ENCODE measurements at places on chromosomes 12 and 14. TPM values are rescaled to one million over a fixed set of nuclear protein-coding genes. Genes with fewer than 3 reads are reported as not detected.

OLR1 gene
- not detected for total RNA-seq

TAS2R13 gene
- 1.1 TPM for total RNA-seq

SETD1B gene
- 32.6 TPM for total RNA-seq

DNA sequence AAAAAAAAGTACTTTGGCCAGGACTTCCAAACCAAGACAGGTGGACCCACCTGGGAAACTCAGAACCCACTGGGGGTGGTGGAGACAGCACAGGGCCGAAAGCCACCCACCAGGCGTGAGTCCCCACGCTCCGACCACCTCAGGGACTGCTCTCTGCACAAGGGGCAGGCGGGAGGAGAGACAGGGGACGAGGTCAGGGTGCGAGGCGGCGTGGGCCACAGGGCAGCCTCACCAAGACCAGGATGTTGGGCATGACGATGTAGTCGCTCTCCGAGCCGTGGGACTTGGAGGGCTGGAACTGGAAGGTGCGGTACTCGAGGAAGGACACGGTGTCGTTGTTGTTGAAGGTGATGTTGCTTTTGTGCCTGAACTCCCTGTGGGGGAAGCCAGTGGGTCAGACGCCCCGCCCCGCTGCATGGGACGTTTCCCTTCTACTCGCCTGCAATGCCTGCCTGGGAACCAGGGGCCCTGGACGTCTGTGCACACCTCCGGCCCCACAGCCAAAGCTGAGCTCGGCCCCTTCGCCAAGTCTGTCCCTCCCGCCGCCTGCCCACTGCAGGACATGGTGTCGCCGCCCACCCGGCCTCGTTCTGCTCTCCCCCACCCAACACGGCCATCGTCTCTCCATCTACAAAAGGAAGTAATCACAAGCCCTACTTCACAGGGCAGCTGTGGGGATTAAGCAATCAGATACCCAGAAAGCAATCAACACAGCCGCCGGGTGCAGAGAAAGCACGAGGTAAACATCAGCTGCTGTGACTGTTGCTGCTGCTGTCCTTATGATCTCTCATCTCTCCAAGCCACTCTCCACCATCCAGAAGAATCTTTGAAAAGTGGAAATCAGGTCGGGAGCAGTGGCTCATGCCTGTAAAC is 48.7 kb downstream of the SCARB1 start:
- no peak for DNase-seq
- H3K36me3 ChIP-seq, result peaks cover 2% of the 10 kb centered on the region
- no peaks in the 10 kb centered on the region for H3K27me3 ChIP-seq

DNA sequence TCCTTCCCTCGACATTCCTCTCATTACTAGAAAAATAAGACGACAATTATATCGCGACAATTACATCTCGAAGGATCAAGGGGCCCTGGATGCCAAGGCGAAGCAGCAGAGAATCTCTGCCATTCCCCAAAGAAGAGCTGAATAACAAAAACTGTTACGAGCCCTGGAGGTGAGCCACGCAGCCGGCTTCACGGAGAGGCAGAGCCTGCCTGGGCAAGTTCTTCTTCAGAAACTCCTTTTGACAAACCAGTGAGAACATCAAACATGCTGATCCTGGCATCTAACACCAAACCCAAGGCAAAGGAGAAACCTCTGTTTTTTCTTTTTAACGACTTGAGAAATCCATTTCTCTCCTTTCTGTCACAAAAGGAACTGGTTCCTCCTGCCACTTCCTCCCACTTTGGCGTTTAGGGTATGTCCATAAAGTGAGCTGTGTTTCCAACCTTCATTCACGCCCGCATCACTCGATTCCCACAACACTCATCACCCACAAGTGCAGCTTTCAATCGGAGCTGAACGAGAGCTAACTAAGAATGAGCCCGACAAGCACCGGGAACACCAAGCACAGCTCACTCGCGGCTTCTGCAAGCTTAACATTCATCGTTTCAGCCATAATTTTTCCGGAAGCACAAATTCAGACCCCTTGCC is 21.5 kb downstream of the CCDC88C start:
- peaks cover 97% of the 10 kb centered on the region for H3K4me1 ChIP-seq
- H3K36me3 ChIP-seq, result peaks cover 48% of the 10 kb centered on the region
- H3K27me3 ChIP-seq, result no peaks in the 10 kb centered on the region

- no peaks in the 10 kb centered on the region for H3K4me1 ChIP-seq
- no peaks in the 10 kb centered on the region for H3K36me3 ChIP-seq
- H3K4me3 ChIP-seq, result no peak overlapping the region
- no peaks in the 10 kb centered on the region for H3K27me3 ChIP-seq
- DNase-seq, result no peak
These were observed 238.5 kb upstream of the NAV3 start for GRCh38 chr12:77591959-77592743.

DNA sequence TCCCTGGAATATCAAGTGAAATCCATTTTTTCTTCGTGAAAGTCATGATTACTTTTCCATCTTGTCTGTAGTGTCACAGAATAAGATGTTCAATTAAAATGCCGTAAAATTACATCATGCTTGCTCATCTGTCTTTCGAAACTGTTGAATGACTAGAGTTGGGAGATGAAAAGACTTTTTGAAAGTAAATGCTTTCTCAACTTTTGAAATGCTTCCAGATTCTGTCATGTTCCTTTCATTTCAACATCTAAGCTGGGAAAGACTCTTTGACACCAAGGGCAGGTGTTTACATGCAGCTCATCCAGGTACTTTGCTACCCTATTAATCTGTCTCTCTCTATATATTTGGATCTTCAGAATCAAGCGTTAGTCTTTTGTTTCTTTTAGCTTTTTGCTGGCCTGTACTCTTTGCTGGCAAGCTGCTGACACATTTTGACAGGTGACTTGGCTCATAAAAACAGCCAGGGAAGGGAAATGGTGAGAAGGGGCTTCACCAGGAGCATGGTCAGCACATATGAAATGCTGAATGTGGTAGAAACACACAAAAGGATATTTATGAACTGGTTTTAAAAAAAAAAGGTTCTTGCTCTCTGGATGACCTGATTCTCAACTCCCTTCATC is 77.0 kb upstream of the METAP2 start:
- peaks cover 9% of the 10 kb centered on the region for H3K4me1 ChIP-seq
- no peak for DNase-seq
- H3K4me3 ChIP-seq, result no peak overlapping the region
- H3K36me3 ChIP-seq, result peaks cover 2% of the 10 kb centered on the region
- H3K27ac ChIP-seq, result no peak overlapping the region
- H3K27me3 ChIP-seq, result peaks cover 6% of the 10 kb centered on the region

DNA sequence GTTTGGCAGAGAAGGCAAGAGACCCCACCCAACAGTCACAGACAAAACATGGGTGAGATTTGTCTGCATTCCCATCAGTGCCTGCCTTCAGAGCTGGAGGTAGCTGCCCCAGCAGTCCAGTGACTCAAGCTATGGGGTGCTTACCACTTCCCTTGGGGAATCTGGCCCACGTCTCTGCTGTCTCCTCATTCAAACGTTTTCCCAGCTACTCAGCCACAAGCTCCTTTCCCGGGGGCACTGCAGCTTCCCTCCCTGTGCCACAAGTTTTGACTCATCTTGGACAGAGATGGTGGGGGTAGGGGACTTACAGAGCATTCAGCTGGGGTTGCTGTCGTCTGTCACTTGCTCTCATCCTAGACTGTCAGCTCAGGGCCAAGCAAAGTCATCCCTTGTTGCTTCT is 66.6 kb downstream of the FBXL14 start:
- DNase-seq, result no peak
- no peak overlapping the region for H3K27ac ChIP-seq
- H3K4me1 ChIP-seq, result peaks cover 15% of the 10 kb centered on the region
- H3K36me3 ChIP-seq, result no peaks in the 10 kb centered on the region
- H3K27me3 ChIP-seq, result peaks cover 70% of the 10 kb centered on the region

GRCh38 chr14:95490727-95491451 is 25.6 kb downstream of the SYNE3 start:
- no peak overlapping the region for H3K4me3 ChIP-seq
- no peak for DNase-seq
- peaks cover 59% of the 10 kb centered on the region for H3K4me1 ChIP-seq

DNA sequence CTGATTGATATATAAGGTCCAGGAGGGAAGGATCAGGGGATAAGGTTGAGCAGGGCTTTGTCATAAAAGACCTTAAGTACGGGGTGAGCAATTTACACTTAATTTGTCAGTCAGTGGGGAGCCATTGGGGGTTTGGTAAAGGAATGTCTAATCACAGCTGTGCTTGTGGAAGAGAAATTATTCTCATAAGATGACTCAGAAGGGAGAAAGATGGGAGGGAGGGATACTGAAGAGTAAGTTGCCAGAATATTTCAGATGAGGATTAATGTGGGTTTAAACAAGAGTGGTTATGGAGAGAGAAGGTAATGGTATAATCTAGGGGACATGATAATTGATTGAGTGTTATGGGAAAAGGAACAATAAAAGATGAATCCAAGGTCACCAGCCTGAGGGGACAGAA is 500.1 kb upstream of the CCDC196 start:
- DNase-seq, result no peak
- H3K36me3 ChIP-seq, result no peaks in the 10 kb centered on the region
- H3K4me1 ChIP-seq, result peaks cover 7% of the 10 kb centered on the region
- H3K27ac ChIP-seq, result no peak overlapping the region
- peaks cover 5% of the 10 kb centered on the region for H3K27me3 ChIP-seq

All from activated CD4-positive, alpha-beta T cell treated with anti-CD3 and anti-CD28 coated beads, Interleukin-2, amount 10 ng/mL, durations not matched to agents 7 days and 5 days (primary cell).